ENCODE measurements at places on chromosomes 6 and 20.

GRCh38 chr20:23147964-23148730 is 62.0 kb upstream of the CD93 start:
- DNase-seq: no peak

DNA sequence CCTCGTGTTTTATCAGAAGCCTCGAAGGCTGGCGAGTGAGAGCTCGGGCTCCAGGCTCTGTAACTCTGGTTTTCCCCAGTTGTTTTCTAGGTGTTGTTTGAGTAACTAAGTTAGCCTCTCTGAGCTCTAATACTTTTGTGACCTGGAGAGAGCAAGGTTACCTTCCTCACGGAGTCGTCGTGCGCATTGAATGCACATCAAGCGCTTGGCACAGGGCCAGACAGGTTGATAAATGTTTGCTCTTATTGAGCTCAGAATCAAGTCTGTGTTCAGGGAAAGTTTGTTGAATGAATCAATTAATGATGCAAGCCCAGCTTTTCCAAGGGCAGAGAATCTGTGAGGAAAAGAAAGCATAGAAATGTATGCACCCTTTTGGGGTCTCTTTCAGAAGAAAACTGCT is 33.5 kb downstream of the EDN3 start:
- DNase-seq: no peak

DNA sequence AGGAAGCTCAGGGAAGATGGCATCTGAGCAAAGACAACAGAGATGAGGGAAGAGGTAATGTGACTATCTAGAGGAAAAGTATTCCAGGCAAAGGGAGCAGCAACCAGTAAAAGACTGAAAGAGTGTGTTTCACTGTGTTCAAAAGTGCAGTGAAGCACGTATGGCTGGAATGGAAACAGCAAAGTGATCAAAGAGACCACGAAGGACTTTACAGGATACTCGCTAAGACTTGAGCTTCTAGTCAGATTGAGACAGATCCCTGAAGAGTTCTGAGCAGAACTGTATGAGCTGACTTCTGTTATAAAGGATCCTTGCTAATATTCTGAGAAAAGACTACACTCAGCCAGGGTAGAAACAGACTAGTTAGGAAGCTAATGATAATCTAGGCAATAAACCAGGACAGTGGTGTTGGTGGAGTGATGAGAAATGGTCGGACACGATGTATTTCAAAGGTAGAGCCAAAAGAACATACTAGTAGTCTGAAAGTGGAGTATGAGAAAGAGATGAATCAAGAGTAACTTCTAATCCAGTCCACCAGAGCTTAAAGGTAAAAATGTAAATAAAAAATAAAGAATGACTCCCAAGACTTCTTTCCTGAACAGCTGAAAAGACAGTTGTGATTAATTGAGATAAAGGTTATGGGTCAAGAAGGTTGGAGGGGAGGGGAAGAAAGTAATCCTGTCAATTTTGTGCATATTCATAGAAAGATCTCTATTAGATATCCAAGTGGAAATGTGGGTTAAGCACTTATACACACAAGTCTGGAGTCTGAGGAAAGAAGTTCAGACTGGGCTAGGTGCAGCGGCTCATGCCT is 14.2 kb downstream of the SEC63 start:
- DNase-seq: no peak

- no peak for DNase-seq
Measured at GRCh38 chr6:125192610-125192930, 39.0 kb downstream of the TPD52L1 start.

- DNase-seq: no peak
Measured at GRCh38 chr6:26284537-26285142, 80.4 kb upstream of the BTN3A2 start.

- no peak for DNase-seq
Measured at GRCh38 chr6:158999154-158999665, 792 bp downstream of the RSPH3 start.

DNA sequence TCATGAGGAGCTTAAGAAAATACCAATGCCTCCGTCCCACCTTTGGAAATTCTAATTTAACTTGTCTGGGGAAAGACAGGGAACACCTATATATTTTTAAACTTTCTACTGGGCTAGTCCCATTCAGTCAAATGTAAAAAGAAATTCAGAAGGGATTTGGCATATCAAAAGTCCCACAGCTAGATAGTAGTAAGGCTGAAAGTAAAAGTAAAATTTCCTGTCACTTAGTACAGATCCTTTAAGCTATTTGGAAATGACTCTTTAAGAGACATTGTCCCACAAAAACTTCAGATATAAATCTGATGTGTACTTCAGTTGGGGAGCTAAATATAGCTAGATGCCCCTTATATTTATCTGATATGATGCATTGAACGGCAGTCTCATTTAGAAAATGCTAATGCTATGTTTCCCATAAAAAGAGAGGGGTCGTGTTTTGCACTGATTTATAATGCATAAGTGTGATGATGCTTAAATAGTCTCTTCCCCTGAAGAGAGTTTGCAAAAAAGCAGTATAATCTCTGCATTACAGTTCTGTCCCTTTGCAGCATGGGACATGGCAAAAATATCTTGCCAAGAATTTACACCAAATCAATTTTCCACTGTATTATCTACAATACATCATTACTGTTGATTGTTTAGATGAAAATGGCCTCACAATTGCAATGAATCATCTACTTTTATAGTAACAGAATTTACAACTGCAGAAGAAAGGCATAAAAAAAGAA is 860.8 kb upstream of the MAP3K7 start:
- DNase-seq: no peak

- no peak for DNase-seq
Measured at GRCh38 chr6:37830225-37830624, 10.7 kb downstream of the ZFAND3 start.

GRCh38 chr20:8050157-8050837 is 30.7 kb upstream of the TMX4 start:
- no peak for DNase-seq

DNA sequence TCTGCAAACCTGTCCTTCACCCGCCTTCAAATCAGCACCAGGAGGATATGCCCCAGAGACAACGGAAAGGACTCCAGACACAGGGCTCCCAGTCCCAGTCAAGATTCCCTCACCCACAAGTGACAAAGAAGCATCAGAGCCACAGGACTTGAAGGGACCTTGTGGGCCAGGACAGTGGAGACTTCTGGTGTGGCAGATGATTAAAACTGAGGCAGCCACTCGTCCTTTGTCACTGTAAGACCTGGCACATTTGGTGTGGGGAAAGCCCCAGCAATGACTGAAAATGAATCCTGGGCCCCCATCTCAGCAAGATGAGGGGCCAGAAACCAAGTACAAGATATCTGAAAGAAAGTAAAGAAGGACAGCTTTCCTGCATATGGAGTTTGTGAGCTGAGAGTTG is 15.6 kb upstream of the GMPR start:
- no peak for DNase-seq

- DNase-seq: no peak
Measured at GRCh38 chr20:52105442-52106422, 85.8 kb downstream of the ZFP64 start.

GRCh38 chr6:14406614-14407331 is 289.2 kb downstream of the CD83 start:
- no peak for DNase-seq

- DNase-seq: no peak
Measured at GRCh38 chr20:49701241-49701790, 12.4 kb downstream of the B4GALT5 start.

DNA sequence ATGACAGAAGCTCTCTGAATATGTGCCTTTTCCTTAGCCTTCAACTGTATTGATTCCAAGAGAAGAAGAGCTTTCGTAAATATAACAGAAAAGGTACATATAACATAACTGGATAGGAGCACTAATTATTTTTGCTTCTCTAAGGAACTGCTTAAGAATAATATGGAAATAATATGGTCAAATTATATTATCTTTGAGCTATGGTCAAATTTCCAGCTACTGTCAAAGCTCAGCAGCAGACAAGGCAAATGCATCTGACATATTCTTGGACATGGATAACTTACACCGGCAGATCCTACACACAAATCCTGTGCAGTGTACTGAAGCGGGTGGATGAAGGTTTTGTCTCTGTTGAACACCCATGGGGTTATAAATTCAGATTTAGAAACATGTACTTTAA is 150.6 kb downstream of the HIVEP2 start:
- DNase-seq: no peak

- no peak for DNase-seq
Measured at GRCh38 chr6:124319410-124319809, 515.7 kb downstream of the NKAIN2 start.

GRCh38 chr6:158524311-158524710 is 35.6 kb upstream of the TMEM181 start:
- no peak for DNase-seq

DNA sequence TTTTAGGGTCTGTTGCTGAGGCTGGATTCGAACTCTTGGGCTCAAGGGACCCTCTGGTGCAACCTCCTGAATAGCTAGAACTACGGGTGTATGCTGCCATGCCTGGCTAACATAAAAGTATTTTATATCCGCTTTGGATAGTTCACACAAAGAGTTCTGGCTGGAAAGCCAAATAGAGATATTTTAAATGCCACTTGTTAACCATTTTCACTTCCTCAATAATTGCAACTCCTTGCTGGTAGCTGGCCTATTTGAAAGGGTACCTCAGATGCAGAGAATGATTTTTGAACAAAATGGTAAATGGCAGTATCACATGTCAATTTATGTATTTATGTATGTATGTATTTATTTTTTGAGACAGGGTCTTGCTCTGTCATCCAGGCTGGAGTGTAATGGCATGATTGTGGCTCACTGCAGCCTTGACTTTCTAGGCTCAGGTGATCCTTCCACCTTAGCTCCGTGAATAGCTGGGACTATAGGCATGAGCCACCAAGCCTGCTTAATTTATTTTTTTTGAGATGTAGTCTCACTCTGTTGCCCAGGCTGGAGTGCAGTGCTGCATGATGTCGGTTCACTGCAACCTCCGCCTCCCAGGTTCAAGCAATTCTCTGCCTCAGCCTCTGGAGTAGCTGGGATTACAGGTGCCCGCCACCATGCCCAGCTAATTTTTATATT is 12.9 kb upstream of the JARID2 start:
- no peak for DNase-seq

GRCh38 chr6:11163932-11164331 is 52.4 kb upstream of the ERVFRD-1 start:
- DNase-seq: no peak

- no peak for DNase-seq
Measured at GRCh38 chr20:53678315-53678989, 84.8 kb upstream of the ZNF217 start.

- no peak for DNase-seq
Measured at GRCh38 chr6:39935241-39935640, 979 bp upstream of the MOCS1 start.

Measured in caudate nucleus (tissue), 63 donors.